Fibroblast of lung (primary cell): ENCODE measurements at places on chromosomes 11 and 22. TPM values are rescaled to one million over a fixed set of nuclear protein-coding genes. Genes with fewer than 3 reads are reported as not detected.

Gene OR52N4
- 0.33 TPM in 1 of 2 replicates, not detected in the other for total RNA-seq

Gene KCNQ1
- not detected in 2 replicates for total RNA-seq

Gene NXPE2
- under 0.01 TPM in 1 of 2 replicates, not detected in the other for total RNA-seq

Gene SYT13
- not detected in 2 replicates for total RNA-seq

Gene POU2AF1
- total RNA-seq: 0.17 TPM in 1 of 2 replicates, not detected in the other

Gene HBD
- total RNA-seq: 5.9 TPM in 1 of 2 replicates, not detected in the other

Gene A4GALT
- 14.9 and 16.2 TPM in 2 replicates for total RNA-seq

Gene ANO5
- total RNA-seq: 0.77 and 4.1 TPM in 2 replicates

GRCh38 chr11:80899381-80899780 lies 1458.6 kb upstream of the TENM4 start:
- H3K36me3 ChIP-seq: no peaks in the 10 kb centered on the region
- H3K4me1 ChIP-seq: no peaks in the 10 kb centered on the region
- H3K4me3 ChIP-seq: no peak overlapping the region
- H3K27me3 ChIP-seq: no peaks in the 10 kb centered on the region

GRCh38 chr22:35310556-35311550 lies 11.2 kb downstream of the TOM1 start:
- DNase-seq: peak; percentile 24
- H3K4me1 ChIP-seq: peaks cover 21% of the 10 kb centered on the region
- H3K4me3 ChIP-seq: no peak overlapping the region
- H3K36me3 ChIP-seq: no peaks in the 10 kb centered on the region

- H3K27ac ChIP-seq: no peak overlapping the region
- no peak overlapping the region for H3K4me3 ChIP-seq
- no peak for DNase-seq
- no peaks in the 10 kb centered on the region for H3K27me3 ChIP-seq
Measured at GRCh38 chr22:22348127-22348814, 103.7 kb downstream of the VPREB1 start.

GRCh38 chr11:59931688-59932087 lies 6.5 kb upstream of the OOSP1 start:
- H3K4me1 ChIP-seq: no peaks in the 10 kb centered on the region
- no peak overlapping the region for H3K27ac ChIP-seq
- H3K27me3 ChIP-seq: no peaks in the 10 kb centered on the region
- H3K4me3 ChIP-seq: no peak overlapping the region
- no peaks in the 10 kb centered on the region for H3K36me3 ChIP-seq

DNA sequence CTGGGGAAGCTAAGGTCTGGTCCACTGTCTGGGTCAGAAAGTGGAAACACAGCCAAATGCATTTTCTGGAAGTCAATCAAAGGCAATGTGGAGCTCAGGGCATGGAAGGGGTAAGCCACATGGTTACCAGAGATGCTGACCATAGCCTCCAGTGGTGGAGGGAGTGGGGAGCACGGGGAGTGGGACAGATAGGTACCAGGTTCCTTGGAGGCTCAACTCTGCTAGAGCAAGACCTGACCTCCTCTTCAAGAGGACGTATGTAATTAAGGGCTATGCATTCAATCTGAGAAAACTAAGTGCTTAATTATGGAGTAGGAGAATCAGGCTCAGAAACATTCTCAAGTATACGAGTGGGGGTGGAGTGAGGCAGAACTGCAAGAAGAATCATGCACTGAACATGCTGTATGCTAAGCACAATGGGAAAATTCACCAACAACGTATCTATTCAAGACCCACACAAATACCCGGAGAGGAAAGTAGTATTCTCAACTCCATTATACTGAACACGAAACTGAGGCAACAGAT lies 65.2 kb upstream of the PHOX2A start:
- peaks cover 7% of the 10 kb centered on the region for H3K4me1 ChIP-seq
- no peak for DNase-seq
- H3K27me3 ChIP-seq: no peaks in the 10 kb centered on the region
- no peak overlapping the region for H3K4me3 ChIP-seq
- H3K36me3 ChIP-seq: peaks cover 2% of the 10 kb centered on the region

DNA sequence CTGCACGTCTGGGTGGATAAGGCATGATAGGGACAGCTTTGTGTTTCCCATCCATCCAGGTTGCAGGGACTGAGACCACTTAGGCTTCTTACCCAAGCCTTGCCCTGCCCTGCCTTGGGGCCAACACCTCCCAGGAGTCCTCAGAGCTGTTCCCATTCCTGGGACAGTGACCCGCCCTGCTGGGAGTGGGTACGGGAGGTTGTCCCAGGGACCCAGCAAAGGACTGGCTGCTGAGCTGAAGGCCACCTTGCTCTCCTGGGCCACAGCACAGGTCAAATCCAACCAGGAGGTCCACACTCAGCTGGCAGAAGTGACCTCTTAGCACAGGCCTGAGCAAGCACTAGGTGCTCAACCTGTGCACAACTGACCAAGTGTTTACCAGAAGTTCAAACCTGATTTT lies 16.9 kb upstream of the ARHGEF17 start:
- no peak for DNase-seq
- no peak overlapping the region for H3K4me3 ChIP-seq
- peaks cover 16% of the 10 kb centered on the region for H3K4me1 ChIP-seq

GRCh38 chr11:41050791-41051190 lies 408.7 kb downstream of the LRRC4C start:
- no peaks in the 10 kb centered on the region for H3K27me3 ChIP-seq
- no peaks in the 10 kb centered on the region for H3K36me3 ChIP-seq
- DNase-seq: no peak
- H3K4me3 ChIP-seq: no peak overlapping the region

GRCh38 chr11:62804310-62805075 lies 747 bp downstream of the NXF1 start:
- peak overlapping the region; percentile 75 for H3K27ac ChIP-seq
- H3K27me3 ChIP-seq: no peaks in the 10 kb centered on the region
- H3K4me1 ChIP-seq: peaks cover 18% of the 10 kb centered on the region
- peaks cover 19% of the 10 kb centered on the region for H3K36me3 ChIP-seq

DNA sequence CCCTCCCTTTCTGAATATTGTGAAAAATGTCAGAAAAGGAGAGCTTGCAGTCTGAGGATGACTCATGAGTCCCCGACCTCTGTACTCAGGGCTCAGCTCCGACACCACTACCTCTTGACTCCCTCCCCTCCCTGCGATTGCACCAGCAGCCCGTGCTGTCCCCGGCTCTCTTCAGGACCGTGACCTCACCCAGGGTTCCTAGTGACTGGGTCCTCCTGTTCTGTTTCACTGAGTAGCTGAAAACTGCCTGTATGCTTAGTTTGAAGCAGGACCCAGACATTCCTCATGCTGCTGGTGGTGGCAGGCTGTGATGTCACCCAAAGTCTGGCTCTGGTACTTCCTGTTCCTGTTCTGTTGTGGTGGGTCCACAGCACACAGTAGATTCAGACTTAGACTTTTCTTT lies 11.7 kb downstream of the PHRF1 start:
- peaks cover 32% of the 10 kb centered on the region for H3K36me3 ChIP-seq
- DNase-seq: peak; percentile 86
- no peak overlapping the region for H3K4me3 ChIP-seq
- no peak overlapping the region for H3K27ac ChIP-seq
- peaks cover 3% of the 10 kb centered on the region for H3K4me1 ChIP-seq
- no peaks in the 10 kb centered on the region for H3K27me3 ChIP-seq

DNA sequence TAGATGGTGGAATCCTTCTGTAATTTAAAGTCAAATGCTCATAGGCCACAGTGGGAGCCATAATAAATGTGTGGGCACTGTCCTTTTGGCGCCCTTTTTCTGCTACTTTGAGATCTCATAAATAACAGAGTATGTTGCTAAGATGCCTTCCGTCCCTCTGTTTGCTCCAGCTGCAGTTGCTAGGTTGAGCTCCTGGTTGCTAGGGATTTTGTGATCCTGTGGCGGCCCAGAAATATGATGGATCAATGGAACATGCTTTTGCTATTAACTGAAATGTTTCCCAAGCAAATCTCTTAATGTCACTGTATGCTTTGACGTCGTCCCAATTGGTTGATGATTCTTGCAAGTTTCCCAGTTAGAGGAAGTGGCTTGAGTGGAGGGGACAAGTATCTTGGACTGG lies 53.5 kb downstream of the MYO18B start:
- no peaks in the 10 kb centered on the region for H3K27me3 ChIP-seq
- no peak overlapping the region for H3K27ac ChIP-seq

DNA sequence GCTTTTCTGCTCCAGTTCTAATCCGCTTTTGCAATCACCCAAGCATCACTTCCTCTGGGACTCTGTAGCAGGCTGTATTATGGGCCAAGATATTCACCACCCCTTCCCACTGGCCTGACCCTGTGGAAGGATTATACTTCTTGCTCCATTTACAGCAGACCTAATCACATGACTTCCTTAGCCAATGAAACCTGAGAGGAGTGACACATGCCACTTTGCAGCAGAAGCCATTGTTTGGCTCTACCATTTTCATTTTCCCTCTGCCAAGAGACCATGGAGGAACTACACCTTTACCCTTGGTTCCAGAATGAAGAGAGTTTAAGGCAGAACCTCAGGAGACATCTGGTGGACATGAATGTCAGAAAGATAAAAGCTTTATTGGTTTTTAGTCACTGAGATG lies 134.9 kb upstream of the HSD17B12 start:
- no peak for DNase-seq
- H3K4me3 ChIP-seq: no peak overlapping the region
- no peaks in the 10 kb centered on the region for H3K36me3 ChIP-seq
- peaks cover 11% of the 10 kb centered on the region for H3K27me3 ChIP-seq

- no peaks in the 10 kb centered on the region for H3K27me3 ChIP-seq
Measured at GRCh38 chr11:46121724-46122477, 647 bp upstream of the PHF21A start.

- H3K4me1 ChIP-seq: no peaks in the 10 kb centered on the region
- H3K27ac ChIP-seq: no peak overlapping the region
- H3K36me3 ChIP-seq: no peaks in the 10 kb centered on the region
- H3K4me3 ChIP-seq: no peak overlapping the region
- peaks cover 3% of the 10 kb centered on the region for H3K27me3 ChIP-seq
- no peak for DNase-seq
Measured at GRCh38 chr22:36918586-36919284, 5.3 kb downstream of the CSF2RB start.

- H3K36me3 ChIP-seq: no peaks in the 10 kb centered on the region
- no peaks in the 10 kb centered on the region for H3K4me1 ChIP-seq
- no peak for DNase-seq
- H3K4me3 ChIP-seq: no peak overlapping the region
- no peaks in the 10 kb centered on the region for H3K27me3 ChIP-seq
- no peak overlapping the region for H3K27ac ChIP-seq
Measured at GRCh38 chr11:15289723-15290122, 175.0 kb downstream of the INSC start.

DNA sequence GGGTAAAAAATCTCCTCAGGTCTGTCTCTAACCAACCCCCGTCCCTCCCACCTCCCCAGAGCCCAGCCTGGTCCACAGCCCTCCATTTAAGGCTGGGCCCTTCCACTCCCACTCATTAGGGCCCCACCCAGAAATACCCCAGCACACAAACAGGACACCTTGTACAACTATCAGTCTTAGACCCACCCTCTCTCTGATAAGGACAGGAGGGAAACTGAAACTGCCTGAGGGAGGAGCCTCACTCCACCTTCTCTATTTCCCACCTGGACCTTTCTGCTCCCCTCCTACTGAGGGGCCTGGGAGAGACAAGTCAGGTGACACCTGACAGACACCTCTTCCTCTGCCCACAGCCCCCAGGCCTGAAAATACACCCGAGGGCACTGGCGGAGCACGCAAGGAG lies 90.2 kb downstream of the PLEKHA7 start:
- no peak for DNase-seq
- H3K27ac ChIP-seq: no peak overlapping the region
- H3K27me3 ChIP-seq: peaks cover 22% of the 10 kb centered on the region
- no peaks in the 10 kb centered on the region for H3K36me3 ChIP-seq

DNA sequence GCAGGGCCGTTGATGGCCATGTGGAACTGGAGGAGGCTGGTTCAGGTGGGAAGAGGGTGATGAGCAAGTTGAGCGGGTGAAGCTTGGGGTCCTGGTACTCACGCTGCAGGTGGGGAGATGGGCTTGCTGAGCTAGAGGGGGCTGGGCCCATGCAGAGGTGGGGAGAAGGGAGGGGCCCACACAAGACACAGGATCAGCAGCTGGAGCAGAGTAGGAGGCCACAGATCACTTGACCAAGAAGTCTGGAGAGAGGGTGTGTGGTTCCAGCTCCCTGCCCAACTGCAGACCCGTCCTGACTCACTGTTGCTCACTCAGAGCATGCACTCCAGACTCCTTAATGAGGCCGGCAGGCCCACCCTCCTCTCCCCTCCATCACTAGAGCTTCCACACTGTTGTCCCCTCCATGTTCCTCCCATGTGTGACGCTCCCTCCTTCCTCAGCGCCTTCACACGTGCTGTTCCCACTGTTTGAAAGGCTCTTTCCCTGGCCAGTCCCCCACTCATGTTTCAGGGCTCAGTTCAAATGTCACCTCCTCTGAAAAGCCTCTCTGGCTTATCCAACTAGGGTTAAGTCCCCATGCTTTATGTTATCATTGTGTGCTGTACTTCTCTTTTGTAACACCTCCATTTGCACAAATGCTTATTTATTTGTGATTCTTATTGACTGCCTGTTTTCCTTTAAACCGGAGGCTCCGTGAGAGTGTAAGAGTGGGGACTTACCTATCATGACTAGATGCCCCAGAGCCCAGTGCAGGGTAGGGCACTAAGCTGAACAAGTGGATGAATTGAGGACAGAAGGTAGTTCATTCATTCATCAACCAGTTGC lies 2.3 kb downstream of the CCDC86 start:
- H3K27me3 ChIP-seq: no peaks in the 10 kb centered on the region
- H3K4me1 ChIP-seq: peaks cover 18% of the 10 kb centered on the region
- peak overlapping the region; percentile 75 for H3K4me3 ChIP-seq

DNA sequence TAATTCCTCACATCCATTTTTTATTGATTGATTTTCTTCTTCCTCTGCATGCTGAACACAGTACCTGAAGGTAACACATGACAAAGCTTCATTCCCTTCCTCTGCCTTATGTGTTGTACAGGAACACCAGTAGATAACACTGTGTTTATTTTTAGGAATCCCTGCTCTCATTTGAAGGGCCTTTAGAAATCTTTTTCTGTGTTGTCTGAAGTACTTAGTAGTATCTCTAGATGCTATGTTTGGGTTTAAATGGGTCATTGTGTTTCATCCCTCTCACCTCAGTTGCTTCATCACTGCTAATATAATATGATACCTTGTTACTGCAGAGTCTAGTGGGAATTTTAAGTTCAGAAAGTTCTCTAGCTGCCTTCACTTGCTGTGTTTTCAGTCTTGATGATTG lies 10.2 kb downstream of the MADD start:
- no peak overlapping the region for H3K4me3 ChIP-seq
- H3K4me1 ChIP-seq: no peaks in the 10 kb centered on the region
- no peaks in the 10 kb centered on the region for H3K27me3 ChIP-seq
- H3K36me3 ChIP-seq: peaks cover 29% of the 10 kb centered on the region
- DNase-seq: no peak

GRCh38 chr22:41043722-41044121 lies 48.7 kb upstream of the EP300 start:
- H3K36me3 ChIP-seq: no peaks in the 10 kb centered on the region
- DNase-seq: no peak
- H3K27ac ChIP-seq: no peak overlapping the region

DNA sequence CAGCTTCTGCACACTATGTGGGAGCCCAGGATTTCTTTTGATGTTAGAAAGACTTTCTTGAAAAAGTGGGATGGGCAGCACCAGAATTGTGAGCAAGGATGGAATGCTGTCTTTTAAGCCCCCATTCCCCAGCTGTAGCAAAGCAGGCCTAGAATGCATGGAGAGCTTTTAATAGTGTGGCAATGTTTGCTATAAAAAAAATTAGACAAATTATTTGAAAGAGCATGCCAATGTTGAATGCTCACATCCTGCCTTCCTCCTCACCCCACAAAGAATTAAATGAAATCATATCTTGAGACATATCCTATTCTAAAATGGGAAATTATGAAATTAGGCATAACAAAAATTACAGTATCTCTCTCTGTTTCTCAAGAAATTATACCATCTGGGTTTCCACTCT lies 154.7 kb downstream of the C11orf91 start:
- peak; percentile 41 for DNase-seq
- H3K27me3 ChIP-seq: no peaks in the 10 kb centered on the region
- no peak overlapping the region for H3K4me3 ChIP-seq
- H3K4me1 ChIP-seq: no peaks in the 10 kb centered on the region

GRCh38 chr11:795634-796564 lies 2.2 kb downstream of the SLC25A22 start:
- H3K36me3 ChIP-seq: peaks cover 19% of the 10 kb centered on the region
- DNase-seq: peak; percentile 77
- H3K27me3 ChIP-seq: no peaks in the 10 kb centered on the region
